ENCODE measurements at places on chromosomes 5 and 9.

GRCh38 chr5:54883374-54884194, 101.8 kb downstream of the ESM1 start:
- DNase-seq: no peak

- no peak for DNase-seq
Measured at GRCh38 chr9:93962017-93962416, 6.9 kb upstream of the BARX1 start.

DNA sequence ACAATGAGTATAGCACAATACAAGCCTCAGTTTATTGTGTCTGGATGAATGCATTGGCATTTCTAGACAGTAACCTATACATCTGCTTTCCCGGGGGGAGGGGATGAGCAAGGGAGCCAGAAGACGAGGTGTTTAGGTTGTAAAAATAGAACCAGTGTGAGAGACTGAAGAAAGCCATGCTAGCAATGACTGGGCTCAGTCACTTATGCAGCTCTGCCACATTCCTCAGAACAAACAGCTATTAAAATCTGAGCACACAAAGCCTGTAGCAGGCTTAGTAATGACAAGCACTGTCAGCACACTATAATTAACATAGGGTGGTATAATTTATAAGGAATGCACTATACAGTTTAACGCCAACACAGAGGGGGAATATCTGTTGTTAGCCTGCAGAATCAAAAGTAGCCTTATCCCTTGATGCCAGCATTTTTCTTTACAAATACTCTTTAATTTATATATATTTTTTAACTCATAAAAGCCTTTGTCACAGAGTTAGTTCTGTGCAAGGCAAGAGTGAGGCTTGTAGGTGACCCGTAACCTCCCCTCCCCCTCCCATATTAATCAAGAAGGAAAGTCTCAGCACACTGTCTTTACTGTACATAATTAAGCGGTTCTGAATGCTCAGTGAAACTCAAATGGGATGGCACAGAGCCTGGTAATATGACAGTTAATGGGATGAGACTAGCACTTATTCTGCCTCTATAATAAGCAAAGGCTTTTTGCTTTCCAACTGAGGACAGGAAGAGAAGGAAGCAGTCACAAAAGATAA, 295.4 kb downstream of the CSNK1G3 start:
- no peak for DNase-seq

DNA sequence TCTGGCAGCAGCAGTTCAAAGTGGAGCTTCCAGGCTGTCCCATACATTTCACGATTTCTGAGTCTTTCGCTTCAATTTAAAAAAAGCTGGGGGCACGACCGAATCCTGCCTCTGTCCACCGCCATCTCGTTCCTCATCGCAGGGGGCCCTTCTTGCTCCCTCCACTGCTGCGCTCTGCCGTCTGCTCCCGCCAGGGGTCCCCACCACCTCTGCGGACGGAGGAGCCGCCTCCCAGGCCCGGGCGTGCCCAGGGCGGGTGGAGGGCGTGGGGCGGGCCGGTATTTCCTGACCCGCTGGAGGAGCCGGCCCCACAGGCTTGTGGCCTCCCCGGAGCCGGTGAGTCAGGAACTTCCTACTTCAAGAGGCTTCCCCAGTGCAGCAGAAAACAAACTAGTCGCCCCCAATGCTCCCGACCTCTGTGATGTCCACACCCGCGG, 50.4 kb downstream of the USP20 start:
- peak; percentile 82 for DNase-seq

GRCh38 chr9:77018058-77018968, 1.1 kb upstream of the FOXB2 start:
- DNase-seq: no peak

Data from central memory CD4-positive, alpha-beta T cell (primary cell).